ENCODE measurements at places on chromosomes 1 and 21.
A peak's percentile ranks its signal among the peaks of the same experiment; 100 is the strongest.

- DNase-seq, result no peak
Measured at GRCh38 chr1:91171898-91172297, 150.1 kb upstream of the ZNF644 start.

GRCh38 chr1:33099290-33100118 lies 18.6 kb downstream of the AZIN2 start:
- peak; percentile 40 for DNase-seq

DNA sequence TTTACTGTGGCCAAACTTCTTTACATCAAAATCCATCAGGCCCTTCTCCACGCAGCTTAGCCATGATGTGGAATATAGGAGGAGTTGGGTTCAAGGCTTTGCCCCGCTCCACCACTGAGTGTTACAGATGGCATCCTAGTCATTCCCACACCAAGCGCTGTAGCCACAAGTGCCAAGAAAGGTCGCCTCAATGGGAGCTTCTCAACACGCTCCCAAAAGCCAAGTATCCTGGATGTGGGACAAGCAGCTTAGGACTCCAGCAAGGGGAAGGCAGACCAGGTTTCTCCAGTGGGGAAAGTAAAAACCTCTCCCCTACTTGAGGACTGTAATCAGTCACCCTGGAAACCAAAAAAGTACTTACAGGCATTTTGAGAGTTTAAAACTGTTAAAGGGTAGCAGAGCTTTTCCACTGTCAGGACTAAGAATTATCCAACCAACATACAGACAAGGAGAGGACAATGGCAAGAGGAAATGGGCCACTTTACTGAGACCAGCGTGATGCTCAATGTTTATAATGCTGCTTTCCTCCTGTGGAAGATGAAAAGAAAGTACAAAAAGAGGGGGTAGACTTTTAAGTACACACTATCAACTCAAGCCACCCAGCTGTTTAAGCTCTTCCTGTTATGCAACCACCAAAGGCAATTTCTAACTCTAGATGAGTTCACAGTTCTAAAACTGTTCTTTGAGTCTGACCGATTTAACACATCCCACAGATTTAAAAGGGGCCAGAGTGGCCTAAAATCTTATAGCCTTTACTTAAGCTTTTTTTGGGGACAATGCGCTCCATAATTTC lies 120.7 kb upstream of the KRTAP19-8 start:
- DNase-seq, result no peak

GRCh38 chr1:98019747-98020146 lies 98.9 kb upstream of the DPYD start:
- no peak for DNase-seq

GRCh38 chr1:23421753-23422240 lies 2.8 kb downstream of the TCEA3 start:
- DNase-seq, result no peak

DNA sequence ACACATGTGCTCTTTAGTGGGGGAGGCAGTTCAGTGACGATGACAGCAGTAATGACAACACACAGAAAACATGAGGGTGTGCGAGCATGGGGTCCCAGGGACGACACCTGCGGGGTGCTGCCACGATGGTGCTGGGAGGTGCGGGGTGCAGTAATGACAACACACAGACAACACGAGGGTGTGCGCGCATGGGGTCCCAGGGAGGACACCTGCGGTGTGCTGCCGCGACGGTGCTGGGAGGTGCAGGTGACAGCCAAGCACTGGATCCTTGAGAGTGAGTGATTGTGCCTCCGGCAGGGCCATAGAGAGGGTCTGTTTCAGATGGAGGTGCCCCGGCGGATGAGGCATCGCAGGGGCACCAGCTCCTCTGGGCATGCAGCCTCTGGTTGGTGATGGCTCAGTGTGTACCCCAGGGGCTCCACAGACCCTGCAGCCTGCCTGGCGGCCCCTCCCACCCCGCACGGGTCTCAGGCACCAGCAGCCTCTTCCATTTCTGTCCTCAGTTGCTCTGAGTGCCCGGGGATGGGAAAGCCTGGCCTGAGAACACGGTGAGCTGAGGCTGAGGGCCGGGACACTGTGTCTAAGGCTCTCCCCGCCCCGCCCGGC lies 191.7 kb upstream of the ARHGEF16 start:
- no peak for DNase-seq

GRCh38 chr1:198042168-198042567 lies 114.6 kb upstream of the NEK7 start:
- DNase-seq, result no peak

DNA sequence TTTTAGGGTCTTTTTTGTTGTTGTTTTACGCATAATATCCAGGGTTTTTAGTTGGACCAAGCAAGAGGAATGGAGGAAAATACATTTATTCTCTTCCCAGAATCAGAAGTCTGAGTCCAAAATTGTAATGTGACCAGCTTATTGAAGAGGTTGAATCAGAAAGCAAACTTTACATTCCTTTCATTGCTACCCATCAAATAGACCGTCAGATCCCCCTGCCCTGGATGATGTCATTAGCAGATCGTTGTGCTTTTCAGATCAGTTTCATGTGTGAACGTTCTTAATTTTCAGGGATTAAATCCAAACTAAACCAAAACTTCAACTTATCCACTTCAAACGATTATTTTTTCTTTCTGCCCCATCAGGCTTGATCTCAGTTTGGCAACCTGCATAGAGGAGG lies 85.7 kb upstream of the NGF start:
- no peak for DNase-seq

DNA sequence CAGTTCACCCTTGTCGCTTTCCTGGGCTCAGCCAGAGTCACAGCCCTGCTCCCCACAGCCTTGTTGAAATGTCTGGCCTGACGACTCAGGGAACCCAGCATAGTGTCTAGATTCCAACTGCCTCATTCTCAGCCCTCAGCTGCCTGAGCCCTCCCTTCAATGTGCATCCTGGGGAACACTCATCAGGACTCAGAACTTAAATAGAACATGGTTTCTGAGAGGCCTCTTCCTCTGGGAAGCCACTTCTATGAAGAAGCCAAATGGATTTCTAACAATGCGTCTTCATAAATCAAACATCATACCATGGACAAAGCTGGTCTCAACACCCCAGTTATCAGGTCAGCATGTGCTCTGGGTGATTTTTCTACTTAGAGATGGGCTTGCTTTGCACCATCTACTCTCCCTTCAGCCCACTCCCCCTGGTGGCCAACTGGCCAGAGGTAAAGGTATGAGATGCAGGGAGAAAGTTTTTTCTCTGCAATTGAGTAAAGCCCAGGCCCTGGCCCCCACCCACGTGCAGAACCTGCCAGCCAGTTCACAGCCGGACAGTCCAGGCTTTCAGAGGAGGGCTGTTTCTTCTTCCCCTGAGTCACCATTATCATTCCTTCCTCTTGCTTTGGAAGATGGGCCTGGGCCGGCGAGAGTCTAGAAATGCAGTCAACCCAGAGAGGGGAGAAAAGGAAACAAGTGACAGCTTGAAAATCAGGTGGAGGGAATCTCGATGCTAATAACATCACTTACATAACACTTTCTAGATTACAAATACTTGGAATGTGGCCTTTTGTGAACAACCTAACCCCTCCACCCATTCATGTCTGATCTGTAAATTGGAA lies 32.1 kb downstream of the CD244 start:
- DNase-seq, result peak; percentile 72

DNA sequence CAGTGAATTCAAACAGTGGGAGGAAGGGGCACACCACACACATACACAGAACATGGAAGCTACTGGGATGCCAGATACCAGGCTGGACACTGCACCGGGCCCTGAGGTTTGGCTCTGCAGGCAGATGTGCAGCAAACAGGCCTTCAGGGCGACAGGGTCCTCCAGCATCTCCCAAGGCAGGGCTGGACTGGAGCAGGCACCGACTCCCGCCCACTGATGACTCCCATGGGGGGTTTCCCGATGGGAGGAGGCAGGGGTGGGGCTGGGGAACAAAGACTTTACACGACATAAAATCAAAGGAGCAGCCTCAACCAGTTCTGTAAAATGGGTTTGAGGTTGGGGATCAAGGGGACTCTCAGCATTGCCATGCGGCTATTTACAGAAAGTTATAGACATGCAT lies 118.1 kb downstream of the SYT2 start:
- no peak for DNase-seq

DNA sequence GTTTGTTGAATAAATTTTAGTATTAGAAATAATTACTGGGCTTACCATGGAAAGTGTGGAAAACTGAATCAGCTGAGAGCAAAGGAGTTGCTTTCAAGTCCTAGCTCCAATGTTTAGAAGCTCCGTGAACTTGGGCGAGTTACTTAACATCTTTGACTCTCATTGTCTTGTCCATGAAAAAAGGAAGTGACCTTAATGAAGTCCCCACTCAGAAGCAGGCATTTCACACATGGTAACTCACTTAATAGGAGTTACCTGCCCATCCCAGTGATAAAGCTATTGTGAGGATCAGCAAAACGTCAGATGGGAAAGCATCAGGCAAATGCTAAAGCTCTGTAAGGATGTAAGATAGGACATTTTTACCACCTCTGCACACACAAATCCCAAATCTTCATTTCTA lies 34.0 kb upstream of the GADD45A start:
- DNase-seq, result no peak

DNA sequence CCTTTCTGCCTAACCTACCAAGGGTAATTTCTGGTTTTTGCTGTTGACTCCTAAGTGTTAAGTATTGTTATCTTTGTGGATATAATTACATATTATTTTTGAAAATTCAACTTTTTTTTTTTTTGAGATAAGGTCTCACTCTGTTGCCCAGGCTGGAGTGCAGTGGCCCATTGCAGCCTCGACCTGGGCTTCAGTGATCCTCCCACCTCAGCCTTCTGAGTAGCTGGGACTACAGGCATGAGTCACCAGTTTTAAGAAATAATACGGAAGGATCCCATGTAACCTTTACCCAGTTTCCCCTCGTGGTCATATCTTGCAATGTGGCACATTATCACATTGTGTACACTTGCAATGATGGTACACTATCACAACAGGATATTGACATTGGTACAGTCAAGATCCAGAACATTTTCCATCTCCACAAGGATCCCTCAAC lies 3.1 kb downstream of the CHD1L start:
- DNase-seq, result no peak

DNA sequence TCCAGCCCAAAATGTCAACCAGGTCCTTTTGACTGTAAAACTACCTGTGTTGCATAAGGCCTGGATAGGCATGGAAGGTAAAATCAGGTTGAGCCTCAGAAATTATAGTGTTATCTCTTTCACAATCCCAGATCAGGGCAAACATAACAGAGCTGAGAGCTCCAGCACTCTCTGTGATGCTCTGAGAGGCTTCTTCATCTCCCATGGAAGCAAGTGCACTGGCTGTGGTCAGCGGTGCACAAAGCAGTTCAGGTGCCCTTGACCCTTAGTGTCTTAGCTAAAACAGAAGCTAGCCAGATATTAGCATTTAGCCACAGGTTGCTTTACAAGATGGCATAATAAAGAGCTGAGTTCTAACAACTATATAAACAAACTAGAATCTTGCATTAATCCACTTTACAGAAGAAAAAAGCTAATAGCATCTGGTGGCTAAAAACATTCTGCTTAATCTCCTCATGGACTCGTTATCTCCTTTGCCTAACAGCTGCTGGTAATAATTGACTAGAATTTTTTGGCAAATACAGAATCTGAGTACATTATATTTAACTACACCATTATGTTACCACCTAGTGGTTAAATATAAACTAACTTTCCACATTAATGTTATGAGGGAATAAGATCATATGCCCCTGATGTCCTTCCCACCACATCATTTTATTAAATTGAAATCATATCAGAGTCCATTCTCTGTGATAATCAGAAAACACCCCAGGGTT lies 25.6 kb upstream of the POGK start:
- no peak for DNase-seq

DNA sequence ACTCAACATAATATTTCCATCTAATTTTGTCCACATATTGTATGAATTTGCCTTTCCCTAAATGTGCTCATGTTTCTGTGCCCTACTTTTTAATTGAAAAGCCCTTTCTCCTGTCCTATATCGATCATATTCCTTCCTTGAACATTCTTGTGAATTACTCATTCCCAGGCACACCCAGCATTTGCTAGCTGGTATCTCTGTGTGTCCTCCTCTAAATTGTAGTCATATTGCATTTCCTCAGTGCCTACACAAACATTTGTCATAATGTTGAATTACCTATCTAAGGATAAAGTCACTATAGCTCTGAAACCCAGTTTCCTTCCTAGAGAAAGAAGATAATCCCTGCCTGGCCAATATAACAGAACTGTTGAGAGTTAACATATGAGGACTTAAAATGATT lies 39.6 kb upstream of the TBX15 start:
- no peak for DNase-seq

DNA sequence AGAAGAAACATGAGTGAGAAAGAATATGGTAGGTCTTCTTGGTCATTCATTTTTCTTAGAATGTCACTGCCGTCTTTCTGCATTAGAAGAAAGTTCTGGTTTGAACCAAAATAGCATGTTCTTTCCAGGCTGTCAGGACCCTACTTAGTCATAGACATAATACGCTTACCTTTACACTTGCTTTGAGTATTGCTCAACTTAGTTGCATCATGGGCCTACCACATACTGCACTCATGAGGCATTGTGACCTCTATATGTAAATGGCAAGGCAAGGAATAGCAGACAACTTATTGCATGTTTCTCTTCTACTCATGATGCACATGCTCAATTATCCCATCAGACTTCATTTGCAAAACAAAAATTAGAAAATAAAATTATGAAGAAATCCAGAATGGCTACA lies 415.0 kb downstream of the HLX start:
- DNase-seq, result no peak

DNA sequence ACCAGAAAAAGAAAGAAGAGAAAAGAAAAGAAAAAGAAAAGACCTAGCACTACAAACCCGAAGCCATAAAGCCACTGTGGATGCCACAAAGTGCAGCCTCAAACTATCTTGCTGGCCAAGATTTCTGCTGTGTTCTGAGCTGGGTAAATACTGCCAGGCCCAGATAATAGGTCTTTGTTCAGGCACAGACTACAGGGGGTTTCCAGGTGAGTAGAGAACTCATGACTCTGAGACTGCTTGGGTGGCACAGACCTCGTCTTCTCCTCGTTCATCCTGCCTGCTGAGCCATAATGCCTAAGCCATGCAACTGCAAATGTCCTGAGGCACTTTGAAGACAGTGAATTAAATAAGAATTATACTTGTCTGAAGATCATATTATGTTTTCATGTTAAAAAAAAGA lies 651.8 kb downstream of the LMO4 start:
- DNase-seq, result no peak

GRCh38 chr1:37474697-37475379 lies 458 bp downstream of the ZC3H12A start:
- DNase-seq, result no peak

DNA sequence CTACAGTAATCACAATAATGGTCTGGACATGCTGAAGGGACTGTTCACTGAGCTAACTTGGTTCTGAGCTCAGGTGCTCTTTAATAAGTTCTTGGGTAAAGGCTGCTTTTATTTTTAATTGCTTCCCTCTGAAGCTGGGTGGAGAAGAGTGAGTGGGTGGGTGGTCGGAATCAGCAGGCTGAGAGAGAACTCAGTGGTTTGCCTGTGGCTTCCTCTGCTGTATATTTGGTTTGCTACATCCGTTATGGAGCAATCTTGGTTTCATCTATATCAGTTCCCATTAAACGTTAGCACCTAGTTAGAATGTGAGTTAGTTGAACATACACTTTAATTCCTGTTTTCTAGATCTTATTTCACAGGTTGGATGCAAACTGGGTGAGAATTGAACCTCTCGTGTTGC lies 23.3 kb downstream of the CNIH4 start:
- peak; percentile 14 for DNase-seq

Measured in activated CD8-positive, alpha-beta memory T cell treated with anti-CD3 and anti-CD28 coated beads for 1 hour (primary cell).